Natural killer cell treated with Interleukin-12 subunit alpha and Interleukin-12 subunit beta and Interleukin-15 and Interleukin-18, amount 100 ng/mL, for 72 hours (primary cell): ENCODE measurements at places on chromosomes 5 and 9. TPM values are rescaled to one million over a fixed set of nuclear protein-coding genes. Genes with fewer than 3 reads are reported as not detected.

DNA sequence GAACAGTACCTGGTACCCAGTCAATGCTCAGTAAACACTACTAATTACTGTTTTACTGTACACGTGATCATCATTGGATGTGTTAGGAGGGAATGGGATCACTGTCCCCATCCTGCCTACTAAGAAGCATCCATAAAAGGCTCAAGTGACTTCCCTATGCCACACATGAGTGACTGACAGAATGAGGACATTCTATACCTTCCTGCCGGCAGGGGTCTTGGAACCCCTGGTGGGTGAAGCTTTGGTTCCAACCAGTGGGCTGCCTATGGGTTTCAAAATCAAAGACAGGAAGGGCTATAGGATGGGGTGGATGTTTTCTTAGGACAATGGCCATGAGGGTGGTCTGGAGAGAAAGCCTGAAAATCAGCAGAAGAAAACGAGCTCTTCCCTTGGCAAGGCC is 209.6 kb upstream of the PANK3 start:
- no peak for DNase-seq

- no peak for DNase-seq
Observed at GRCh38 chr9:135683401-135684034, 15.8 kb downstream of the SOHLH1 start.

DNA sequence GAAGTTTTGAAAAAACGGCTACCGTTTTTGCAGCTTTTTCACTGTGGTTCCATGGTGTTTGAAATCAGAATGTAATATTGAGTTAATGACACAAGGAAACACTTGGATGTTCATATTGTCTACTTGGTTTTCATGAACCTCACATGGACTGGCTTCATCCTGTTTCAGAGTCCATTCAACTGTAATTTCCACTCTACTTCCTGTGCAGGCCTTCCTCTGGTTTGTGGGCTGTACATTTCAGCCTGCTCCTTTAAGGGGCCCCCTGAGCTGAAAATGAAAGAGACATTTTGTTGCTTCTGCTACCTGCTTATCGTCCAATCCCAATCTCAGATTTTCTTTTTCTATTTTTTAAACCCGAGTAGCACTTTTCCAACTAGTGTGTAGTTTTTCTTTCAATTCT is 41.8 kb upstream of the CDKN2B start:
- no peak for DNase-seq

DNA sequence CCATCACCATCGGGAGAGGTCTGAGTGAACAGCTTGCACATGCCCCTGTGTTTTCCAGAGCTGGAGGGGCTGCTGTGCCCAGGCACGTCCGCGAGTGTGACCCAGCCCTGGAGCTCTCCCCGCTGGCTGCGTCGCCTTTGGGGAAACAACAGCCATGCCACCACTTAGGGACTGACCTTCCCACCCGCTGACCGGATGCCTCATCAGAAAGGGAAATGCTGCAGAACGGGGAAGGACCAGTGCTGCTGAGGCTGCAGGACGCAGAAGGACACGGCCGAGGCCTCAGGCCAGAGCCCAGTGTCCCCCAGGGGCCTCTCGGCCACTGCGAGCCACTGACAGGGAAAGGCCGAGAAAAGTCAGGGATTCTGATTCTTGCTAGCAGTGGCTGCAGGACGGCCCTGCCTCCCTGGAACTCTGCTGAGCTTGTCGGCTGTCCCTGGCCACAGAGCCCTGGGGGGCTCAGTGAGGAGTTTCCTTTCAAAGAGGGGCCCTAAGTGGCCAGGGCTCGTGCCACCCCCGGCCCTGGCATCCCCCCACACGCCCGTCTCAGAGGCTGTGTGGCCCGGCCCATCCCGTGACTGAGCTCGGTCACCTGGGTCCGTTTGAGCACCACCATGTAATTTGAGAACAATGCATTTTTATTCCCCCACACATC is 130.8 kb downstream of the ZNF354C start:
- DNase-seq, result no peak

DNA sequence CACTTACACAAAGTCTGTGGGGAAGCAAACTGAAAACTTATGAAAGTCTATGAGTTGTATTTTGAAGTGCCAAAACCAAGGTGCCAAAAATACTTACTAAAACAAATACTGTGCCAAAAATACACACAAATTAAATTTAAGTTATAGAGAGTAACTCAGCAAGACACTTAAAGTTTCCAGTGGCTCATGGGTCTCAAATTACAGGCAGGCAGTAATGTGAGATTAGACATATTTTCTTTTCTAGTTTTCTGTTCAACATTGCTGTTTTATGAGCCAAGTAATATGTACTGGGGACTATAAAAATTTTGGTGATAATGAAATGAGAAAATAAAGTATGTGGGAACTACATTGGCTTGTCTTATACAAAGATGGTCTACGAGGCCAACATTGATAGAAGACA is 172.2 kb upstream of the SNX2 start:
- no peak for DNase-seq

- DNase-seq, result no peak
Observed at GRCh38 chr9:136576269-136576626, 30.4 kb upstream of the NOTCH1 start.

DNA sequence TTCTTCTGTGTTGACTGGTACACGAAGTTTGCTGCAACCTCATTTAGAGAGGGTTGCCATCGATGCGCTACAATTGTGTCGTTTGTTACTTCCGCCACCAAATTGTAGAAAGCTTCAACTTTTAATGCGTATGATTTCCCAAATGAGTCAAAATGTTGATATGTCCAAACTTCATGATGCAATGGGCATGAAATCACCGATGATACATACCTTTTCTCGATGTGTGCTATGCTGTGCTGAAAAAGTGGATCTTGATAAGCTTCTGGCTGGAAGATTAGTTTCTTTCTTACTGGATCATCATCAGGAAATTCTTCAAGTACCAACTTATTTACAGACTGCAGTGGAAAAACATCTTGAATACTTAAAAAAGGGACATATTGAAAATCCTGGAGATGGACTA is 65.7 kb downstream of the TMEM38B start:
- no peak for DNase-seq

- DNase-seq, result no peak
Observed at GRCh38 chr9:32533336-32533735, 7.3 kb upstream of the RIGI start.

GRCh38 chr9:13863112-13863511 is 450.8 kb downstream of the NFIB start:
- no peak for DNase-seq

GRCh38 chr5:83404182-83404716 is 67.3 kb upstream of the VCAN start:
- no peak for DNase-seq

- no peak for DNase-seq
Observed at GRCh38 chr9:928363-929042, 48.0 kb upstream of the DMRT3 start.

- DNase-seq, result no peak
Observed at GRCh38 chr5:145025775-145026174, 809.4 kb downstream of the PRELID2 start.

DNA sequence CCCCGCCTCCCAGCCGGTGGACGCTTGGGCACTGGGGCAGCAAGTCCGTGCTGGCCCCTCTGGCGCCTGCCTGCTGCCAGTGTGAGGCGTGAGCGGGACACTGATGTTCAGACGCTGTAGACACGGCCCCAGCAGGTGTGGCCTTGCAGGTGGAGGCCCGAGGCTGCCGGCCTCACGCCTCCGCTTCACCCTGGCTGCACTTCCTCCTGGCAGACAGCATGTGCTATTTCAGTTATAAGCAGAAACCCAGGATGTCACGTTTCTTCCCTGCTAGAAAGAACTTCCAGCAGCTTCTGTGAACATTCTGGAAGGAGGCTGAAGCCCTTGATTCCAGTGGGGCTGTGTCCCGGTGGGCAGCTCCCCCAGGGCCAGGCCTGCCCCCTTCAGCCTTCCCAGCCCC is 114.8 kb upstream of the FCN2 start:
- DNase-seq, result no peak

GRCh38 chr5:149546974-149547373 is 4.3 kb downstream of the CSNK1A1 start:
- DNase-seq, result no peak

- DNase-seq, result peak; percentile 89
Observed at GRCh38 chr5:154937718-154938466, at the start of gene GEMIN5. GEMIN5 (minus strand) TSS chr5:154938211; CDS start chr5:154938133, 78 bp downstream.

DNA sequence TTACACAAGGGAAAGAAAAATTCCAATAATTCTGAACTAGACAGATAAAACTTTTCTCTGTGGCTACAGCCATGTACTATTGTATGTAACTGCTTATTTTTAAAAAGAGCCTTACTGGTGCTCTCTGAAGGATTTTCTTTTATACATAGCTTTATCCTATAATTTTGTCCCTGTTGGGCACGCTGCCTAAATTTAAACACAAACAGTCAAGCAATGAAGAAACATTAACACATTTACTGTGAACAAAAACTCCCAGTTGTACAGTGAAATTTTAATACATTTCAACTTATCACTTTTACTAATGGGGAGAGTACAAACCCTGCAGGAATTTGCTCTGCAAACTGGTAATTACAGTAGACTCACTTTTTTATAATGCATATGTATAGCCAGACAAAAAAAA is 273.3 kb downstream of the BNC2 start:
- DNase-seq, result no peak

- DNase-seq, result no peak
Observed at GRCh38 chr5:157443041-157443549, 16.9 kb upstream of the NIPAL4 start.

- no peak for DNase-seq
Observed at GRCh38 chr9:136584934-136585333, 39.1 kb upstream of the NOTCH1 start.

The MYO10 gene
- not detected for total RNA-seq

The CTXN3 gene
- not detected for total RNA-seq

The PRUNE2 gene
- 0.57 TPM for total RNA-seq

The MTAP gene
- total RNA-seq, result 32.9 TPM

The FOXD4L3 gene
- not detected for total RNA-seq

The STPG3 gene
- not detected for total RNA-seq

The WNK2 gene
- not detected for total RNA-seq
